ENCODE measurements at places on chromosomes 7 and 10.

DNA sequence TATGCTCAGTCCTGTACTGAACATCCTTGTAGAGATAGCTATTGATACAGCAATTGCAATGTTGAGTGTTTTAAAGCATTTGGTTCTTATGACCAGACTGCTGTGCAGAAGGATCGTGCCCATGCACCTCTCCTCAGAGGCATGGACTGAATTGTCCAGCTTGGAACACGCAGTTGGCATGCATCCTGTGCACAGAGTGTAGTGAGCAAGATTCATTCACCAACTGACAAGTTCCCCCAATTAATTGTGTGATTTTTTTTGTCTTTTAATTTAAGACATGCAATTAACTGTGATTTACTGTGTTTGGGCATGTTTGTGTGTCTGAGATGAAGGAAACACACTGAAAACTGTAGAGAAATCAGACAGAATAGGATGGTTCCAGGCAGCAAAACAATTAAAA lies 323.7 kb downstream of the CDK14 start:
- DNase-seq, result no peak

- no peak for DNase-seq
These were observed 175.3 kb downstream of the MDFIC start for GRCh38 chr7:115097175-115097671.

- no peak for DNase-seq
These were observed 21.6 kb downstream of the TAS2R41 start for GRCh38 chr7:143499246-143499645.

DNA sequence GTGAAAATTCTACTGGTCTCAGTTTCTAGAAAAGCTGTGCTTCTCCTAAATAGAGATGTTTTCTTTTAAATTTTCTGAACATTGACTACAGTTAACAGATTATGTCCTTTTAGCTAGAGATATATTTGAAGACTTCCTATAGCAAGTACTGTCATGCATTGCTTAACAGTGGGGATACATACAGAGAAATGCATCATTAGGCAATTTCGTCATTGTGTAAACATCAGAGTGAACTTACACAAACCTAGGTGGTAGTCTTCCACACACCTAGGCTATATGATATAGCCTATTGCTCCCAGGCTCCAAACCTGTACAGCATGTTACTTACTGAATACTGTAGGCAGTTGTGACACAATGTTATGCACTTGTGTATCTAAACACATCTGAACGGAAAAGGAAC lies 28.5 kb downstream of the PIK3CG start:
- DNase-seq, result no peak

- DNase-seq, result no peak
These were observed 954.7 kb upstream of the GHITM start for GRCh38 chr10:83184641-83185040.

DNA sequence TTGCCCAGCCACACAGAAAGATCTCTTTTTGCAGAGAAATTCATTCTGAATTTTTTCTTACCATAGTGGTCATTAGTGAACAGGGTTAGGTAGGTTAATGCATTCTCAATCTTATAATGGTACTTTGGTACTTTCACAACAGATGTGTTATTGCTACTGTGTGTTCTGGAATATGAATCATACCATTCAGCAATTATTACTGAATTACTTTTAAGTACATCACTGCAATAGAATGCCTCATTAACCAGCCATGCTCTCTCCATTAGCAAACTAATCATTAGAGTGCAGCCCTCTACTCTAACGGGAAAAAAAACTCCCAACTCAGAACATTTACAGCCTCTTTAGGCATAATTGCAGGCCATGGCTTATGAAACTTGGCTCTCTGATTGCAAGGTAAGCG lies 102.1 kb downstream of the DOCK4 start:
- DNase-seq, result no peak

DNA sequence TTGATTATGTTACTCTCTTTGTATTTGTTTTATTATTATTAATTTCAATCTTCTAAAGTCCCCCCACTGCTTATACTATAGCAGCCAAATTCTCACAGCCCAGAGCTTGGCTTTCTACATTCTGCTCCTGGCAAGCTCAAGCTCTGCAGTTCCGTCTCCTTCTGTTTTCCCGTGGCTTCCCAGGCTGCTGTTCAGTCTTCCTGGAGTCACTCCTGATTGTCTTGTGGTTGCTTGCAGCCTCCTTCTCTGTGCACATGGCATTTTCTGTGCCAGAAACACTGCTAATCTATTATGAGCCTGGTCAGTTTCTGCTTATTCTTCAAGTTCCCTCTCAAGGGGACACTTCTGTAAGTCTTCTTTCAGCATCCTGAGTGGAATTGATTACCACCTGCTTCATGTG lies 533.7 kb upstream of the IGFBP3 start:
- DNase-seq, result no peak

- DNase-seq, result no peak
These were observed 87.1 kb upstream of the HDAC9 start for GRCh38 chr7:18408461-18408860.

DNA sequence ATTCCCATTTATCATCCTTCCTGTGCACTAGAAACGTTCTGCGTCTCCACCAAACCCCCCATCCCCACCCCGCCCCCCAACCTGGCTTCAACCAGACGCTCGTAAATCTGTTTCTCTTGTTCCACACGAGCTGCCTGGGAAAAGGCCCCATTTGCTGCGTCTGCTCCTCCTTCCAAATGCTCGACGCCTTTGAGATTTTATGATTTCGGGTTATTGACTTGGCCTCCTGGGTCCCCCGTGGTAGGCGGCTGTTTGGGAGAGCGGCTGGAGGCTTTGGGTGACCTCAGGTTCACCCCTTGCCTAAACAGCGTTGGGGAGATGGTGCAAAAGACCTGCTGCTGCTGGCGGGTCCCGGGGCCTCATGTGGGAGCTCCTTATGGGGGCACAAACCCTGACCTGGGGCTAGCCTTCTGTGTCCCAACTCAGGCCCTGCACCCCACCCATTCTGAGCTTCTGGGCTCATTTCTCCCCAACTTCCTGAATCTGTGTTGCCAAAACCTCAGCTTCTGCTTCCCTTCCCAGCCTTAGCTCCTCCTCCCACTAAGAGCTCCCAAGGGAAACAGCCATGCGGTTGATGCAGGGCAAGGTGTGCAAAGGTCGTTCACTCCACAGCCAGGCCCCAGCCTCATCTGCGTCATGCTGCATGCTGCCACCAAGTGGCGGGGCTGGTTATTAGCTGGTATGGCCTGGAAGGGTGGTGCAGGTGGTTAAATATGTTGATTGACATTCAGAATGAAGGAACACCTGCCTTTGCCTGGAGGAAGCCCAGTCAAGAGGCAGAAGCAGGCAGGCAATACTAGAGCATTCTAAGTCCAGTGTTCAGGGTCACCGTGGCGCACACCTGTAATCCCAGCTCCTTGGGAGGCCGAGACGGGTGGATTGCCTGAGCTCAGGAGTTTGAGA lies 49.1 kb upstream of the ELN start:
- peak; percentile 52 for DNase-seq

DNA sequence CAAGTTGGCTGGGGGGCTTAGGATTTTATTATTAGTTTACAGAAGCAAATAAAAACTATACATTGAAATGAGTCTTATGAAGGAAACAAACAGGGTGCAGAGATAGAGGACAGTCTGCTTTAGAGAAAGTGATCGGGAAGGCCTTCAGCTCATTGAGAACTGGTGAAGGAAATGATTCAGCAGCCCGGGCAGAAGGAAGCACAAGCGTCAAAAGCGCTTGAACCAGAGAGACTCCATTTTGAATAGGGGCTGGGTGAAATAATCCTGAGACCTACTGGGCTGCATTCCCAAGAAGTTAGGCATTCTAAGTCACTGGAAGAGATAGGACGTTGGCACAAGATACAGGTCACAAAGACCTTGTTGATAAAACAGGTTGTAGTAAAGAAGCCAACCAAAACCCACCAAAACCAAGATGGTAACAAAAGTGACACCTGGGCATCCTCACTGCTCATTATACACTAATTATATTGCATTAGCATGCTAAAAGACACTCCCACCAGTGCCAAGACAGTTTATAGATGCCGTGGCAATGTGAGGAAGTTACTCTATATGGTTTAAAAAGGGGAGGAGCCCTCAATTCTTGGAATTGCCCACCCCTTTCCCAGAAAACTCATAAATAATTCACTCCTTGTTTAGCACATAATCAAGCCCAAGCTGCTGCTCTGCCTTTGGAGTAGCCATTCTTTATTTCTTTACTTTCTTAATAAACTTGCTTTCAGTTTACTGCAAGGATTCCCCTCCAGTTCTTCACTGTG lies 83.1 kb upstream of the MPP7 start:
- no peak for DNase-seq

- no peak for DNase-seq
These were observed 123.3 kb downstream of the TWIST1 start for GRCh38 chr7:18993933-18994668.

- no peak for DNase-seq
These were observed 1.3 kb upstream of the GRB10 start for GRCh38 chr7:50783801-50784507.

DNA sequence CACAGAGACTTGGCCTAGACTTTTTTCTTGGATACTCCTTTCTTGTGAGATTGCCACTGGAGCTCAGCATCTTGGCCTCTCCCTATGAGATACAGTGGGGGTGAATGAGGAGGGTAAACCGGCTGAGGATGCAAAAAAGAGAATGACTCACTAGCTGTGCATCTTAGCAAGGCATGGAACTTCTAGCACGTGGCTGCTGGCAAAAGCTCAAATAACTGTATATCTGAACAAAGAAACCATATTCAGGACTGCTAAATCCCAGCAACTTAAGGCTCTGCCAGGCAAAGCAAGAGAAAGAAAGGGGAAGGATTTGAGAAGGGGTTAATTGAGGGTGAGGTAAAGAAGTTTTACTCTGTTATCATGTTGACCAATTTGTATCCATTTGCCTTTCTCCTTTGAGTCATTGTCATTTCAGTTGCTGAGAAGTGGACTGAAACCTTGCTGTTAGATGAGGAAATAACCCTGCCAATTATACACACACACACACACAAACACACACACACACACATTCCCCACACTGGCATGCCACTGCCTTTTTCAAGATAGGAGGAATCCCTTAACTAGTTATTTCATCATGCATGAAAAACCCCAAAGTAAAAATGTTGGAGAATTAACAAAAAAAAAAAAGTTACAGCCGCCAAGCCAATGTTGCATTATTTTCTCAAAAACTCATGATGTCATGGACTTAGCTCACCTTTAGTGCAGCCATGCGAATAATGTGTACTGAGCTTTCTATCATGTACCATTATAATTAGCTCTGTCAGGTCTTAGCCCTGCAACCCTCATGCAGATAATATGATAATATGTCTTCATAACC lies 997.3 kb downstream of the LRMDA start:
- no peak for DNase-seq

GRCh38 chr7:102988088-102988487 lies 75.3 kb downstream of the LRRC17 start:
- no peak for DNase-seq

- DNase-seq, result no peak
These were observed 61.0 kb downstream of the CAMK2B start for GRCh38 chr7:44264221-44264931.

DNA sequence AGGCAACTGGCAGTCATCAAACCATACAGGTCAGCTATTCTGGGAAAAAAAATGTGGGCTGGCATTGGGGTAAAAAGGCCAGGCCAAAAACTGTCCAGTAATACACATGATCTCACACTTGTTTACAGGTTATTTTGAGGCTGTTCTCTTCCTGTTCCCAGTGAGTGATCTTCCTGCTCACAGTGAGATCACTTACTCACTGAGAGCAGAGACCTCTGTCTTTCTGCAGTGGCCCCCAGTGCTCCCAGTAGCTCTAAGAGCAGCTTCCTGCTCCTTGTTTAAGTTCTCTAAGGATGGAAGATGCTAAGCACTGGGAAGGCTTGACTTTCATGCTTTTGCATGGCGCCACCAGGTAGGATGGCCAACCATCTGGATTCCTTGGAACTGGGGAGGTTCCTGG lies 93.5 kb upstream of the KIAA1217 start:
- no peak for DNase-seq

DNA sequence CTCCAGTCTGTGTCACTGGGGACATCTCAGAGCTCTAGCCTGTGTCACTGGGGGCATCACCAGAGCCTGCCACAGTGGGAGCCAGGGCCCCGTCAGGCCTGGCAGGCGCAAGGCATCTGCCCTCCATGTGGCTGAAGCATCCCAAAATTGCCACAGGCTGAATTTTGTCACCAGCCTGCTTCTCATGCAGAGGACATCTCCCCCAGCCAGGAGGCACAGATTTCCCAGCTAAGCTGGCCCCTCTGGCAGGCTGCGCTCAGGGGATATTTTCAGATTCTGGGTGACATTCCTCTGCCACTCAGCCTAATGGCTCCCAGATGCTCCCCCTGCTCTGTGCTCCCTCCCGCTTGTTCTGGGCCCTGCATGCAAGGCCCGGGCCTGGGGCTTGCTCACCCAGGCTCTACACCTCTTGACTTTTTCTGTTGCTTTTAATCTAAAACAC lies 64.6 kb downstream of the COL13A1 start:
- DNase-seq, result no peak

- DNase-seq, result peak; percentile 69
These were observed 1154.8 kb downstream of the GATA3 start for GRCh38 chr10:9209105-9209798.

GRCh38 chr10:74969093-74969492 lies 142.4 kb upstream of the SAMD8 start:
- DNase-seq, result no peak

DNA sequence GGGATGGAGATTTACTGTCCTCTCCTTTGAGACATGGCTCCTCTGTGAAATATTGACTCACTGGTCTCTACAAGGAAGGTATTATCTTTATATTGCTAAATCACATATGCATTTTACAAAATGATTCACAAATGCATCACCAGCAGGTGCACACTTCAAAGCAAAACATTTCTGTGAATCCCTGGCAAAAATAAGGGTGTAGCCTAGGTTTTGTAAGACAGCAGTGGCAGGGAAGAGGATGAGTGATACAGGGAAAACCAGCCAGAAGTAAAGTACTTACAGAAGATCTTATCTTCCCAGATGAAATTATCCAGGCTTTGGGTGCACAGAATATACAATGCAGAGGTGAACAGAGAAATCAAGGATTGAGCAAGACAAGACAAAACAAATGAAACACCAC lies 1094.6 kb downstream of the GATA3 start:
- DNase-seq, result no peak

DNA sequence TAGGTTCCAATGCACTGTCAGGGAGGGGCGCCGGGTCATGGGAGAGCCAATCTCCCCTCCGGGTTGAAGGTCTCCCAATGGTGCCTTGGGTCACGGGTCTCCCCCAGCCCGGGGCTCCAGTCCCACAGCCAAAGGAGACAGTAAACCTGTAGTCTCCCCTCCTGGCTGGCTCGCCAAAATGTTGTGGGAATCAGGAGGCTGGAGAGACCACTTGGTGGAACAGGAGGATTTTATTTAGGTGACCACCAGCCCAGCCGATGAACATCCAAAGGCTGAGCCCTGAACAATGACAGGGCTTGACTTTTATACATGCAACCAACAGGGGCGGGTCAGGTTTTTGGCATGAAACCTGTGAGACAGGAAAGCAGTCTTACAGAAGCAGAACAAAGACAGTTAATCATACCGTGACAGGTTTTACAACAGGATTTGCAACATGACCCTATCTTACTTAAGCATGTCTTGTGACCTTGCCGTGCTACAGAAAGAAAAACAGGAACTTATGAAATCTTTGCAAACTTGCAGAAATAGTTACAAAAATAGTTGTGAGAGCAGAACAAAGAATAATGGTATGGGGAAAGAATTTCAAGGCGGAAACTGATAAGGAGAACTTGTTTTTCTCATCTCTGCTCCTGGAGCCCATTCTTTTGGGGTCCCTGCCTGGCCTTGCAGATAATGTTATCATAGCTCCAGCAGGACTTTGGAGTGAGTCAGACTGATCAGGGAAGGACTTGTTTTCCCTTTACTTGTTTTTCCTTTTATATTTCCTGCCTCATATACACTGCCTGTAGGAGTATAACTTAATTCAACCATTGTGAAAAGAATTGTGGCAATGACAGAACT lies 7.1 kb downstream of the ERV3-1 start:
- DNase-seq, result no peak
